SK-N-MC (cell line): ENCODE measurements at places on chromosomes 16 and 17.

GRCh38 chr17:66943484-66943883 lies 21.0 kb upstream of the CACNG4 start:
- DNase-seq = no peak

DNA sequence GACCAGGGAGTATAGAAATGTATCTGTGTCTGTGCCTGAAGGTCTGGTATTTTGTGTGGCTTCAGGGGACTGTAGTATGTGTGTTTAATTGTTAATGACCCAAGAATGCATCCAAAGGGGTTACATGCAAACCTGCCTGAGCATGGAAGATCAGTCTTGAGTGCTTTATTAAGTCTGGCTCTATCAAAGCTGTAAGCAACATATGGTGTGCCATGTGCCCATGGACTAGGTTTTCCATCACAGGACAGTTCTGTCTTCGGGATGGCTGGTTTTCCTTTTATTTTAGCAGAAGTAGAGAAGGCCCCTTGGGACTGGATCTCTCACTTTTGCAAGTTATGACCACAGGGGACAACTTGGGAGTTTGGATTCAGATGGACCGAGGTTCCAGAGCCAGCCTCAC lies 18.2 kb downstream of the RBFOX1 start:
- no peak for DNase-seq

GRCh38 chr16:85173146-85173980 lies 61.1 kb upstream of the CIBAR2 start:
- DNase-seq = no peak

GRCh38 chr16:85403693-85404092 lies 209.4 kb upstream of the GSE1 start:
- DNase-seq = no peak

GRCh38 chr17:50507871-50508572 lies at the start of gene MYCBPAP:
MYCBPAP (plus strand) TSS chr17:50508439; CDS start chr17:50508675, 236 bp downstream.
- DNase-seq = no peak

DNA sequence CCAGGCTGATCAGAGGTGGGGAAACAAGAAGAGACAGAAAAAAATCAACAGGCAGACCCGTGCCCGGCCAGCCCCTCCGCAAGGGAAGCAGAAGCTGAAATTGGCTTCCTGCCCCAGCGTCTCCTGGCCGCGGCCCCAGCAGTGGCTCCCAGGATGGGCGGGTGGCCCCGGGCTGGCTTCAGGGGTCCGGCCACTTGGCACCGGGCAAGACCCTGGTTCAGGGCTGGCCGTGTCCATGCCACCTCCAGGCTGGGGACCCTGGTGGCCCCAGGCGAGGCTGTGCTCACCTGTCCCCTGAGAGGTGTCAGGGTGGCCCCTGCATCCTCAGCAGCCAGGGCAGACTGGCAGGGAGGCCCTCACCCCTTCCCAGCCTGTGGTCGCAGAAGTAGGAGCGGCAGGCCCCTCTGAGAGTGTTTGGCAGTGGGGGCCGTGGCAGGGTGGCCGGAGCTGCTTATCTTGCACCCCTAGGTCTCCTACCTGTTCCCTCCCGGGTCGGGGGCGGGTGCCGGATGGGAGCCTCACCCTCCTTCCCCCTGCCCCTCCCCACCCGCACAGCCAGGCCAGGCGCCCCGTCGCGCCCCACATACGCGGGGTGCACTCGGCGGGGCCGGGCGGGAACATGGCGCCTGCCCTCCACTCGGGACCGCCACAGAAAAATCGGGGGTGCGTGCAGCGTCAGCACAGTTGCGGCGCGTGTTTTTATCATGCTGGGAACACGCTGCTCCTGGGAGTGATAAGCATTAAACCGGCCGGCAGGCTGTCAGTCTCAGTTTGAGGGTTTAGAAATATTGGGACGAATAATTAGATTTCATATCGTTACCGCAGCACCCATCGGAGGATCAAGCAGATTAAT lies 46.7 kb upstream of the ZC3H18 start:
- no peak for DNase-seq

GRCh38 chr17:12627781-12628451 lies 37.8 kb upstream of the MYOCD start:
- no peak for DNase-seq

- DNase-seq = no peak
These were observed 5.7 kb downstream of the LAT start for GRCh38 chr16:28990375-28991040.

GRCh38 chr17:48295362-48296288 lies 134.4 kb downstream of the SKAP1 start:
- no peak for DNase-seq

DNA sequence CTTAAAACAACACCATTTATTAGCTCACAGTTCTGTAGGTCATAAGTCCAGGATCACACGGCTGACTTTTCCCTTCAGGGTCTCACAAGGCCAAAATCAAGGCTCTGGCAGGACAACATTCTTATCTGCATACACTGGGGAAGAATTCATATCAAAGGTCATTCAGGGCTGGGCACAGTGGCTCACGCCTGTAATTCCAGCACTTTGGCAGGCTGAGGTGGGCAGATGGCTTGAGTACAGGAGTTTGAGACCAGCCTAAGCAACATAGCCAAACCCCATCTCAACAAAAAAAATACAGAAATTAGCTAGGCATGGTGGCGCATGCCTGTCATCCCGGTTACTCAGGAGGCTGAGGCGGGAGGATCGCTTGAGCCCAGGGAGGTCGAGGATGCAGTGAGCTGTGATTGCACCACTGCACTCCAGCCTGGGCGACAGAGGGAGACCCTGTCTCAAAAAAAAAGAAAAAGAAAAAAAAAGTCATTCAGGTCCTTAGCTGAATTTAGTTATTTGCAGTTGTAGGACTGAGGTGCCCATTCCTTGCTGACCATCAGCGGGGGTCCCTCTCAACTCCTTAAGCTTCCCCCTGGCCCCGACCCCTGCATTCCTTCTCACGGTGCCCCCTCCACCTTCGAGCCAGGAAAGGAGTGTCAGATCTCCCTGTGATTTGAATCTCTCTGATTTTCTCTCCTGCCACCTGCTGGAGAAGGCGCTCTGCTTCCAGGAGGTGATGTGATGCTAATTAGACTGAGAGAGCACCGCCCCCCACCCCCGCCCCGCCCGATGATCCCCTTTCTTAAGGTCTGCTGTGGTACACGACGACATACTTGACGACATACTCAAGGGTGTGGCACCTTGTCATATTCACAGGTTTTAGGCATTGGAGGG lies 91.8 kb upstream of the CLEC18A start:
- DNase-seq = no peak

GRCh38 chr17:48611213-48611612 lies 396 bp upstream of the HOXB7 start:
- DNase-seq = no peak

DNA sequence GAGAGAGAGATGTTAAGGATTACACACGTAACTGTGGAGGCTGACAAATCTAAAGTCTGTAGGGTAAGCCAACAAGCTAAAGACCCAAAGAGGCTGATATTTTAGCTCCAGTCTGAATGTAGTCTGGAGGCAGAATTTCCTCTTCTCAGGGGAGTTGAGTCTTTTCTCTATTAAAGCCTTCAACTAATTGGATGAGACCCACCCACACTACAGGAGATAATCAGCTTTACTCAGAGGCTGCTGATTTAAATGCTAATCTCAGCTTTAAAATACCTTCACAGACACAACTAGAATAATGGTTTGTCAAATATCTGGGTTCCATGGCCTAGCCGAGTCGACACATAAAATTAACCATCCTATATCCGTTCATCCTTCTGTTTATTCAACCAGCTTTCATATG lies 204.3 kb upstream of the PSMD7 start:
- no peak for DNase-seq

DNA sequence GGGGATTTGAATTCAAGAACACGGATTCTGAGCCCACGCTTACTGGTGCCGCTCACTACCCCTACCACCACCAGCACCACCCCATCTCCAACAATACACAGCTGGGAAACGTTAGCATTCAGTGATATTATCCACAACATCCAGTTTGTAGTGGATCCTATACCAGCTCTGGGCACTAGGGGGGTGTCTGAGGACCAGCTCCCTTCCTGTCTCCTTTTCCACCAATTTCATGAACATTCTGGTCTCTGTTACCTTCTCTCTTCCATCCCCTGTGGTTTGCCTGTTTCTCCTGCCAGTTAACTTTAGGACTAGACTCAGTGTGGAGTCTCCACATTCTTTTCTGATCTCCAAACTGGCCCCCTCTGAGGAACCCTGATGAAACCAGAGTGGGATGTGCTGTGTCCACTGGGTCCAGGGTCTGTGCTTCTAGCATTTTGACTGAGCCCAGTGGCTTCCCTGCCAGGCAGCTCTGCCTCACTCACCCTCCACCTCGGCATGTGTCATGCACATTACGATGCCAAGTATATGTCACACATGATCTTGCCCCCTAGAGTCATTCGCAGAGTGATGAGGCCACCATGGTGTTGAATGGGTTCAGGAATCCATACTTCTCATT lies 187.0 kb upstream of the CDH13 start:
- DNase-seq = no peak

GRCh38 chr17:7652388-7653356 lies 1.9 kb downstream of the ATP1B2 start:
- no peak for DNase-seq

DNA sequence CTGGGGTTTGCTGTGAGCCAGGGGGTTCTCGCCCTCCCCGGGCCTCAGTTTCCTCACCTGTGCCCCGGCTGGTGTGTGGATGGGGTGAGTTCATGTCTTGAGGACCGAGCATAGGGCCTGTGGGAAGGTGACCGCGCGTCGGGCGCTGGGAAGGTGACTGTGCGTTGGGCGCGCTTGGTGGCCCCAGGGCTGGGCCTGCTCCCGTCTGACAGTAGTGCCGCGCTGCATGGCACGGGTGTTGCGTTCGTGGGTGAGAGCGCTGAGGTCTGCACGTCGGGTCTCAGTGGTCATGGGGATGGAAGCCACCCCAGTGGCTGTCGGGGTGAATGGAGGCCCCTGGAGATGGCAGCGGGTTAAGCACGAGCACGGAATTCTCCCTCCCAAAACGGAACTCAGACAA lies 9.2 kb downstream of the ASPSCR1 start:
- no peak for DNase-seq

- DNase-seq = no peak
These were observed 102.7 kb downstream of the METRNL start for GRCh38 chr17:83181991-83182619.

DNA sequence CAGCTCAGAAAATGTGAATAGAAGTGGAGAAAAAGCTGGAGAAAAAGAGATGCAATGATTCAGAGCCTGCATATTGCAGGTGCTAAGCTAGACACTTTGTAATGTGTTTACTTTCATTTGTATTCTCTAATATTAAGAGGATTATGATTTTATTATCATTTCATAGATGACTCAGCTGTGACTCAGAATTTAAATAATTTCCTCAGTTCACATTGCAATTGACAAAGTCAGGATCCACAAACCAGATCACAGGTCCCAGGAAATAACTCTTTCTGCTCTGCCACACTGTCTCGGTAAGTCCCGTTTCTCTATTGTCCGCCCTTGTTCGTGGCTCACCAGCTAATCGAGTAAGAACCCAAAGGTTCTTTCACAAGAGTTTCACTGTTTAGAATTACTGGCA lies 235.4 kb upstream of the MON1B start:
- no peak for DNase-seq

GRCh38 chr17:77963441-77963840 lies 4.9 kb downstream of the TNRC6C start:
- peak; percentile 37 for DNase-seq

- DNase-seq = no peak
These were observed 36.2 kb downstream of the DGKE start for GRCh38 chr17:56870081-56870651.
